ENCODE measurements at places on chromosomes 1 and 21.

DNA sequence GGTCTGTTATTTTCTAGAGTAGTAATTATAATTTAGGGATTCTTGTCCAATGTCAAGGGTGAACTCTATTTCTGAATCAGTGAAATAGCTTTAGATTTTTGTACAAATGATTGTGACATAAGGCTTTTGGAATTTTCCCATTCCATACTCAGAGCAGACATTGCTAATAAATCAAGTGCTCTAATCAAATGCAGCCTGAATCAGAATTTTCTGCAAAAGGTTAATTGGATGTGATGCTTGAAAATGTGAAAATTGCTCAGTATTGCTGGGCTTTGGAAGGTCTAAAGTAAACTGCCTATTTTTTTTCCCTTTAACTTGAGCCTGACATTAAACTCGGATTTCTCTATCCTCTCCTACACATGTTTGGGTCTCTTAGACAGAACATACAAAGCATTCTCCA lies 23.2 kb downstream of the SGIP1 start:
- peak; percentile 90 for DNase-seq

DNA sequence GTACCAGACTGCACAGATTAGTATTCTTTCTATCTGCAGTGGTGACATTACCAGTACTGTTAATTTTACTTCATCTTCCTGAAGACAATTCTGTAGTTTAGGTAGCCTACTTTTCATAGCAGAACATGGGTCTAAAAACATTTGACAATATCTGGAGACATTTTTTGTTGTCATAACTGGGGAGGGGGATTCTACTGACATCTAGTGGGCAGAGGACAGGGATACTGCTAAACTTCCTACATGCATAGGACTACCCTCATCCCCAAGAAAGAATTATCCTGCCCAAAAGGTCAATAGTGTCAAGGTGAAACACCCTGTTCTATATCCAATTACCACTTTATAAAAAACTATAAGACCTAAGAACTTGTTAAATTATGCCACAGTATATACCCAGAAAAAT lies 3.4 kb upstream of the ARHGAP29 start:
- no peak for DNase-seq

DNA sequence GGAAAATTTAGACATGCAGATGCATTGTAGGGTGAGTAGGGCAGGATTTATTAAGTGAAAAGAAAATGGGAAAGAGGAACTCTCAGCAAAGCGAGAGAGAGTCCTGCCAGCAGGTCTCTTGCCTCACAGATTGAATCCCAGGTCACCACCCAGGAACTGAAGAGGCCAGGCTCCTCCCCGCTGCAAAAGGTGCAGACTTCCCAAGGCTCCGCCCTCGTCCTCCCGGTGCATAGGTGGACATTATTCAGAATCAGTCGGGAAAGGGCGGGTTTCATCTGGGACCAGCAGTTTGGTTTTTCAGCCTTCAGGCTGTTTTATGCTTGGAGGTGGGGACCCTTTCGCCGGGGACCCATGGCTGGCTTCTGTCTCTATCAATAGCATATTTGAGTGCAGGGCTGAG lies 41.6 kb upstream of the APP start:
- no peak for DNase-seq

GRCh38 chr1:21668232-21668950 lies 766 bp downstream of the RAP1GAP start:
- DNase-seq: no peak

GRCh38 chr1:93976291-93976690 lies 67.1 kb upstream of the GCLM start:
- DNase-seq: no peak

- peak; percentile 81 for DNase-seq
Observed at GRCh38 chr1:87398641-87399040, 70.0 kb downstream of the LMO4 start.
